ENCODE measurements at places on chromosomes 2 and 18.

- DNase-seq, result no peak
These were observed at the start of gene SGPP2 for GRCh38 chr2:222424276-222424728. Gene SGPP2 (plus strand): TSS chr2:222424543. CDS start chr2:222424603, 60 bp downstream.

DNA sequence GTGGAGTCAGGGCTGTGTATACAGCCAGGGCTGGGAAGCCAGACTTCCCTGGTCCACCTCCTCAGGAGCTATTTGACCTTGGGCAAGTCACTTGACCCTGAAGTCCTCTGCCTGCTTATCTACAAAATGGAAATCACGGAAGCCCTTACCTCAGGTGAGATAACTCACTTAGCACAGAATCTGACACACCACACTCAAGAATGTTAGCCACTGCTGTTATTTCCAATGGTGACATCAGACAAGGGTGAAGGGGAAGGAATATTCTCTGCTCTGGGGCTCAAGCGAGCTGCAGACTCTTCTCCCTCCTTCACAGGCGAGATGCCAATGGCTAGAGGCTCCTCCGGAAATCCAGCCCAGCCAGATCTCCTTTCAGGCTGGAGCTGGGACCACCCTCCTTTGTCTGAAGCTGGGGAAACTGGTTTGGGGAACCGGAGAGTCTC is 189.6 kb downstream of the HAUS1 start:
- no peak for DNase-seq

GRCh38 chr18:75202696-75203365 is 6.1 kb downstream of the PTGR3 start:
- no peak for DNase-seq

DNA sequence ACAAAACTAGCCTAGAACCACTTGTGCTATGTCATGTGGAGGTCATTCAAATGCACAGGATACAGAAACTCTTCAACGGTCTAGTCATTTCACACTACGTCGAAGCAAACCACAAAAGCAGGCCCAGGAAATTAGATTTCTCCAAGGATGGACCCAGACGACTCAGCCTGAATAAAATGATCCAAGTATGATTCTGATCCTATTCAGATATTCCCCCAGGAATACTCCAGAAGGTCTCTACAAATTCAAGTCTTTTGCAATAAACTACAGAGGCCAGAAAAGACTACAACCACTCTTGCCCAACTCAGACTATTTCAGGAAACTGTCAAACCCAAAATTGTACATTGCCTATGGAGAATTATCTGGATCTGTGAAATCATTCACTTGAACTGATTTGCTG is 422.5 kb downstream of the METTL4 start:
- no peak for DNase-seq

- DNase-seq, result no peak
These were observed 71.1 kb downstream of the BIRC6 start for GRCh38 chr2:32427672-32428610.

DNA sequence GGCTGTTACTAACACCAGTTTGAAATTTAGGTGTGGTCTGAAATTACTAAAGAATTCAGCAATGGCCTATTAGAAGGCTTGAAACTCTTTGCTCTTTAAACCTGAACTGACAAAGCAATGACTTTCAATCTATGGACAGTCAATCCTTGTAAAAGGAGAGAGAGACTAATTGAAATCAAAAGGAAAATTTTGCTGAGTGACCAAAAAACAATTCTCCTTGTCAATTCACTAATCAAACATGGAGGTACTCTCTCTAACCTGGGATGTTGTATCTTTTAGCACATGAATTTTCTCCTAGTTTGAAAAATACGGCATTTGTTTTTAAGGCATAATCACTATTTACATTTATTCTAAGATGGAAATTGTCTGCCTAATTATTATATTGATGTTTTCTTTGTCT is 49.6 kb upstream of the ATIC start:
- no peak for DNase-seq

GRCh38 chr2:172038604-172039003 is 38.9 kb downstream of the METAP1D start:
- DNase-seq, result no peak

- no peak for DNase-seq
These were observed 31.6 kb downstream of the MYCN start for GRCh38 chr2:15971831-15972522.
